ENCODE measurements at places on chromosomes 2 and 18.
A peak's percentile ranks its signal among the peaks of the same experiment; 100 is the strongest.

GRCh38 chr2:161381546-161381945 lies 34.6 kb upstream of the TBR1 start:
- DNase-seq = no peak

- DNase-seq = peak; percentile 28
Measured at GRCh38 chr18:50982802-50983179, 15.0 kb downstream of the ELAC1 start.

DNA sequence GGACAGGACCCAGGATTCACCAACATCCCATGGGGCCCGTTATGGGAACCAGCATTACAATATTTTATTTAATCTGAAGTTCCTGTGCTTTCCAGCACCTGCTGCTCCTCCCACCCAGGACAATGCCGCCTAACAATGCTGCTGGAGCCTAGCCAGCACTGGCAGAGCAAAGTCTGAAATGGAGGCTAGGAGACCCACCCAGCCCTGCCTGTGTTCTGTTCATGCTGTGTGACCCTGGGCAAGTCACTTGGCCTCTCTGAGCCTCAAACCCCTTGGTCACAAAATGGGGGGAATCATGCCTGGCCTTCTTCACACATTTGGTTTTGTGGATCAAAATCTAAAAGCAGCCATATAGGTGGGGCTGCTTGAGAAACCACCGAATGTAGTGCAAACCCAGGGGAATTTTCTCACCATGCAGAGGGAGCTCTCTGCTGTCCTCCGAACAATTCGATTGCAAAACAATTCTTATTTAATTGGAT lies 38.5 kb upstream of the ODC1 start:
- no peak for DNase-seq

DNA sequence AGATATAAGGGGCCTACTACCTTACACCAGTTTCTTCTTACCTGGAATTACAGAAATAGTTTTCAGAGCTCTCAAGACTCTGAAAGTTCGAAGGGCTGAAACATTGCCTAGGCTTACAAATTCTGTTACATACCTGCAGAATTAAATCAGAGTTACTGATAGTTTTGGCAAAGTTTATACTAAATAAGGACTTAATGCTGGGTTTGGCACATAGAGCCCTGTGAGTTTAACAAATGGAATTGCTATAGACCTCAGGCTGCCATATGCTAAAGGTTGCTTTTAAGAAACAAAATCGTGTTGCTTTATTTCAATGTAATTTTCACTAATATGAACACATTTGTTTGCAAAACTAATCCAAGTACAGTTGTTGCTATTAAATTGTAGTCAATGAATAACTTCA lies 40.1 kb downstream of the SCN3A start:
- DNase-seq = no peak

GRCh38 chr2:138030459-138030858 lies 66.2 kb downstream of the HNMT start:
- peak; percentile 29 for DNase-seq

- no peak for DNase-seq
Measured at GRCh38 chr18:72991379-72991778, 123.6 kb upstream of the NETO1 start.

- peak; percentile 48 for DNase-seq
Measured at GRCh38 chr2:234771980-234772732, 179.7 kb upstream of the SH3BP4 start.

DNA sequence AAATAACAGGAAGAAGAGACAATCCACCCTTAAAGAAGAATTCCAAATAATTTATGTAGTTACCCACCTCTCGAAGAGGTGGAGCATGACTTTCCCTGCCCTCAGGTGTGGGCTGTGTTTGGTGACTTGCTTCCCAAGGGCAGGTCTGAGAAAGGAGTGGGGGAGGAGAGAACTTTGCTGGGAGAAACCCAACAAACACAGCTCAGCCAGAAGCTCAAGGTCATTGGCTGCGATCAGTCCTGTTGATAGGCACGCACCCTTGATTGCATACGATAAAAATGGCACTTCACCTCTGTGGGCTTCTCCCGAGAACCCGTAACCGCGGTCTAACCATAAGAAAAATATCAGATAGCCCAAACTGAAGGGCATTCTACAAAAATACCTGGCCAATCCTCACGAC lies 157.5 kb upstream of the ID2 start:
- no peak for DNase-seq

- DNase-seq = no peak
Measured at GRCh38 chr18:46319783-46320182, 215.6 kb downstream of the HAUS1 start.

DNA sequence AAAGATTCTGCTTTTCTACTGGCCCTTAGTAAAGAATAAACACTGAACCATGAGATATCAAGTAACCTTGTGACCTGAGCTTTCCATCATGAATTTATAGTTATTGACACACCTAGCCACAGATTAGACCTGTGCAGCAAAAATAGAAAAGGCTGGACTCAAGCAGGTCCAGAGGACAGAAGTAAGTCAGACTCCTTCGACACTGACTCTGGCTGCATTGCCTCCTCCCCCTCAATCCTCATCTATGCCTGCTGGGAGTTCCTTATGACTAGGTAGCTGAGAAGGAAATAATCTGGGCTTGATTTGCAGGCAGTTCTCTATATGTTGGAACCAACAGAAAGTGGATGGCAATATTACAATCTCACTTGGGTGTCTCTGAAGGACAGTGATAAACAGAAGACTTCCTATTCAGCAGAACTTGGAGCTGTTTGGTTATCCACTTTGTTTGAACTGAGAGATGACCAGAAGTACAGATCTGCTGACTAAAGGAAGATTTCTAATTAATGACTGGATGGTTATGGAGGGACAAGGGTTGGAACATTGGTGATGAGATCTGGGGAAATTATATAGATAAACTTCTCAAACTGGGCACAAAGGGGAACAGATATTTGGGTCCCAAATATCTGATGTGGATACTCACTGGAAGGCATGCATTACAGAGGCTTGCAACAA lies 39.4 kb downstream of the ARID5A start:
- DNase-seq = no peak

GRCh38 chr2:21559351-21559750 lies 435.6 kb downstream of the TDRD15 start:
- no peak for DNase-seq

DNA sequence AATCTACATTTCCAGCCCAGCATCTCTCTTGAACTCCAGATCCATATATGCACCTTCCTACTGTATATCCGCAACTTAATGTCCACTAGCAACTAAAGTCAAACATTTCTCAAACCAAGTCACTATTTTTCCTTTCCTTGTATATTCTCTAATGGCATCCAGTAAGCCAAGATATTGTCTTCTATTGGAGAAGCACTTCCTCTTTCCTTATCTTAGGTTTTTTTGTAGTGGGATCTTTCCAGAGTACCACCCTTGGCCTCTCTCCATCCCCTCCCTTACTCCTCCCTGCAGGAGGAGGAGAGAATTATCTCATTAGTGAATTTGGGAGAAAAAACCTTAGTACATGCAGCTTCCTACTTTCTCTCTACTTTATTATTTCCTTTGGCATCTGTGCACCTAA lies 8.7 kb upstream of the DYNC1I2 start:
- no peak for DNase-seq

DNA sequence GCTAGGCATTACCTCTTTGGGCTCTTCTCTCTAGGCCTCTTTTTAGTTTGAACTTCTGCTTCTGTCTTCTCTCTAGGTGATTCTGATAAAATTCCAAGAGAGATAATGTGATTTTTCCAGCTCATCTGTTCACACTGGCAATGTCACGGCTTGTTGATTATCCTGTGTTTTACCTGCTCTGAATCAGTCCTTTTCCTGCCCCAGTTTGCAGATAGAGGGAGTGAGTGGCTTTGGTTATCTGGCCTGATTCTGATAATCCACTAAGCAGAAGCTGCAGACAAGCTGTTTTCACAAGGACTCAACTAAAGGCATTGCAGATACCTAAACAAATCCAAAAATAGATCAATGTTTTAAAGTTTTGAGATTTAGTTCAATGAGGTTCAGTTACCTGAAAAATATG lies 111.9 kb downstream of the DCC start:
- DNase-seq = no peak

DNA sequence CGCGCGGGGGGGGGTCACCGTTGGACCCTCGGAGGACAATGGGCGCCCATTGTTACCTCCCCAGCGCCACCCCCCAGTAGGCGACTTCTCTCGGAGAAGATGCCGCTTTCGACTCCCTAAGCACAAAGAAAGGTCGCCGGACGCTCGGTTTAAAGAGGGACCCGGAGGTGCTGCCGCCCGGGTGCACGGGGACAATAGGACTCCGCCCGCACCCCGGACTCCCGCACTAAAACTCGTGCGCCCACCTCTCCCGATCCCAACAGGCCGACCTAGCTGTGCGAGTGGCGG lies 318 bp upstream of the CDC42EP3 start:
- no peak for DNase-seq

- peak; percentile 85 for DNase-seq
Measured at GRCh38 chr2:222440673-222441422, 16.5 kb downstream of the SGPP2 start.

DNA sequence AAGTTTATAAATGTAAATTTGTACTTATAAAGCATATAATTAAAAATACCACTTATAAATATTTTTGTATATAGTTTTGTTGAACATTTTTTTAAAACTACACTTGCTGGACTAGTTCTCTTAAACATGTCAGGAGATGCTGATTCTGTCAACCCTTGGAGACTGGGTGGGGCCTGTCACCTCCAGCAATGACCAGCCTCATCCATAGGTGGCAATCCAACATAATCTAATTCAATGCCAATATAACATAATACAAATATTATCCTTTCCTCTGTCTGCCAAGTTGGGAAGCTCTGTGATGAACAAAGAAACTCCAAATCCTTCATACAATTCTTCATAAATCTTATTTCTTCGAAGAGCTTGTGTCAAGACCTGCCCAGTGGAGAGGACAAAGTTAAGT lies 140.4 kb downstream of the RBMS1 start:
- DNase-seq = peak; percentile 52

DNA sequence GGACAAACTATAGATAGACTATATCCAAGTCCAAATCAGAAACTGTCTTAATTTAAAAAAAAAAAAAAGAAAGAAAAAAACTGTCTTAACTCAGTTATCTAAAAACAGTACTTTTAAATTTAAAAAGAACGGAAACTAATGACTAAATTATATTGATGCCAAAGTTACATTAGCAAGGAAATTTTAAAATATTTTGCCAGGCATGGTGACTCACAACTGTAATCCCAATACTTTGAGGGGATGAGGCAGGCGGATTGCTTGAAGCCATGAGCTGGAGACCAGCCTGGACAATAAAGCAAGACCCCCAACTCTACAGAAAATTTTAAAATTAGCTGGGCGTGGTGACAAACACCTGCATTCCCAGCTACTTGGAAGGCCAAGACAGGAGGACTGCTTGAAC lies 30.9 kb downstream of the MEMO1 start:
- no peak for DNase-seq

DNA sequence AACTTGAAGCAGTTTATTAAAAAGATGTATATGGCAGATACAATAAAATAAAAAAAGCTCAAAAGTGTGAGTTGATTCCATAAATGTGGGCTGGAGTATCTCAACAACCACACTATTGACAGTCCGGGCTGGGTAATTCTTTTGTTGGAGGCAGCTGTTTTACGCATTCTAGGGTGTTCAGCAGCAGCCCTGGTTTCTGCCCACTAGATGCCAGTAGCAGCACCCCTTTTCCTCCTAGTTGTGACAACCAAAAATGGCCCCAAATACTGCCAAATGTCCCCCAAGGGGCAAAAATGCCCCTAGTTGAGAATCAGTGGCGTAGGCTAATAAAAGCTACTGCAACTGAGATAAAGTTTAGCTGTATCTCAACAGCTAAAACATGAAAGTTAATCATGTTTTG lies 44.8 kb downstream of the CHMP3 start:
- DNase-seq = peak; percentile 31

DNA sequence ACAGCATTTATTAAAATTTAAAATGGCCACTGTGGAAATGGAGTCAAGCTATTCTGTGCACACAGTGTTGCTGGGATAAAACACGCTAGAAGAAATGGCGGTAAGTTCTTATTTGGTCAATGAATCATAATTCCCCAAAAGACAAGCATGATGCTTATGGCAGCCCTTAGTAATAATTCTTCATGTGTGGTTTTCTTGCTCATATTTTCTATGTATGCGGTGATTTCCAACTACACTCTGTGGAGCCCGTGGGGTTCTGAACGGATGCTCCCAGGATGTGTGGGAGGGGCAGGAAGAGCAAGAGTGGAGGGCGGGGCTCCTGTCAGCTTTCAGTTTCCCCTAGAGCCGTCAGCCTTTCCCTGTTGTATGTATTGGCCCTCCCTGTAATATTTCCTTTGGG lies 91.7 kb upstream of the RMDN2 start:
- peak; percentile 15 for DNase-seq

- DNase-seq = no peak
Measured at GRCh38 chr2:178962805-178963433, 87.0 kb downstream of the CCDC141 start.

GRCh38 chr2:234626566-234627130 lies 129.8 kb upstream of the ARL4C start:
- no peak for DNase-seq

DNA sequence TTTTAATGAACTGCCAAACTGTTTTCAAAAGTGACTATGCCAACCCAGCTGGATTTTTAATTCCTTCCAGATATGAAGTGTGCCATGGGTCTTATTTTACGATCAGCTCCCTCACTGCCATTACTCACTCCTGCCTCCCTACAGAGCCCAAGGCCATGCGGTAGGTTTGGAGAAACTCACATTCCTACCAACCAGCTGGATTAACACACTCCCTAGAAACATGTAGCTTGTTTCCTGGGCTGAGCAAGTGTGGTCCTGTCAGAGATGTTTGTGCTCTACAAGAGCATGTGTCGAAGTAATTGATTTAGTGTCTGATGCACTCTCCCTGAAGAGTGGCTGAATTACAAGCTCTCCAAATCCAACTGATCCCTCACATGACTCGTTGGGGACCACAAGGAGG lies 82.5 kb downstream of the SPP2 start:
- peak; percentile 58 for DNase-seq

DNA sequence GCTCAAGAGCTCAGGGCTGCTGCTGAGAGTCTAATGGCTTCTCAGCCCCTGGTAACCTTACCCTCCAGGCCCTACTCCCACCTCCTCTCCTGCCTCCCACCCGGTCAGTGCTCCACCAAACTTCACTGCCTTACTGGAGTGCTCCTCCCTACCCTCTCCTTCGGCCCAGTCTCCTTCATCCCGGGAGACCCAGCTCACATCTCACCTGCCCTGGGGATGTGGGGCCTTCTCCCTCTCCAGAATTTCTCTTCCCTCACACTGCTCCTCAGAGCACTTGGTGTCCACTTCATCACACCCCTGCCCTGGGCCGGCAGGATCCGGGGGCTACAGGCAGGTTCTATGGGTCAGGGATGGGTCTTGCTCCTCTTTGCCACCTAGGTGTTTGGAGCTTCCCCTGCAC lies 21.6 kb downstream of the PTPN18 start:
- no peak for DNase-seq

GRCh38 chr18:9025091-9025838 lies 77.2 kb upstream of the NDUFV2 start:
- peak; percentile 78 for DNase-seq

GRCh38 chr2:222430071-222430470 lies 5.7 kb downstream of the SGPP2 start:
- DNase-seq = no peak
